ENCODE measurements at places on chromosomes 5 and 9.
A peak's percentile ranks its signal among the peaks of the same experiment; 100 is the strongest.

DNA sequence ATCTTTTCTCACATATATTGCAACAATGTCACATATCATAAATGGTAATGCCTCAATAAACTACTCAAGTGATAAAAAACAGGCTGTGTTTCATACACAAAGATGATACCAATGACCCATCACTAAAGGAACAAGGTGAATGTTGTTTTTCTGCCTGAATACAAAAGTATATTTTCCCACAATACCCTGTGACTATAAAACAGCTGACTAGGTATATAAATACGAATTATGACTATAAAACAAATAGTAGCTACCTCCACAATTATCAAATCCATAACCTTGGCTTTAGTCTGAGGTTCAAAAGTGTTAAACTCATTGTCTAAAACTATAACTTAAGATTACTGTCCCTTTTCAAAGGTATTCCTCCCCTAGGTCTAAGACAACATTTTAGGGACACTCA lies 58.7 kb downstream of the MPDZ start:
- no peak for DNase-seq

GRCh38 chr5:57494104-57495098 lies 11.8 kb upstream of the ACTBL2 start:
- no peak for DNase-seq

DNA sequence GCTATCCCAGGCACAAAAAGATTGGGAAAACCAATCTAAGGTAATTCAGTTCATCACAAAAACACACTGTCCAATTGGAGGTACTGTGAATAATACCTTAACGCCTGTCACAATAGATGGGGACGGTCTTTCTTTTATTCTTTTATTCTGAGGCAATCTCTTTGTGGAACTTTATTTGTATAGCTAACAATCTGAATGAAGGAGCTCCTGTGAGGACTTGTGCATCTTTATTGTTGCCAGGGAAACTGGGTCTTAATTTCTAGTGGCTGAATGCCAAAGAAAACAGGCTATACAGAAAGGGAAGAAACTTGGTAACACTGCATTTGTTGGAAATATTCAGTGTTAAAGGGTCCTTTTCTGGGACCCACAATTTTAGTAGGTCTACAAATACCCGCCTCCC lies 546.9 kb upstream of the C9orf72 start:
- DNase-seq: no peak

DNA sequence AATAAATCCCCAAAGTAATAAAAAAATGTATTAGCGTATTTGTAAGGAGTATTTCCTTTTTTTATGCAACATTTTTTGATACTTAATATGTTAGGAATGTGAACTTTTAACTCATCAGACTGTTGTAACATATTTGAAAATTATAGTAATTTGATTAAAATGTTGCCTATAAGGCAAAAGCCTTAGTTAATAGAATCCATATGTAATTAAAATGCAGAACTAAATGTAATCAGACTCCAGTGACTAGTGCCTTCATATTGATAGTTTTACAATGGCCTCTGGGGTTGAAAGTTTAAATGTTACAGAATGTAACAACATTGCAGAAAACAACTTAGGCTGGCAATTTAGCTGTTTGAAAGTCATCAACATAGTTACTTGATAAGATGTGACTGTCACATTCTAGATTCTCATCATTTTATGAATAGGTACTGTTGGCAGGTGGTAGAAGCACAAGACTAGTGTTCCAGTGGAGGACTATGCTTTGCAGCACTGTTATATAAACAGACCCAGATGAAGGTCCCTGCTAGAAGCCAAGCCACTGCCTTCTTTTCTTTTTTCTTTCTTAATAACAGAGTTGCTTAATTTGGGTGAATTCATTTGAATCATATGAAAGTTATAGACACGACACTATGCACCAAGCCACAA lies 382.9 kb downstream of the CCDC171 start:
- no peak for DNase-seq

DNA sequence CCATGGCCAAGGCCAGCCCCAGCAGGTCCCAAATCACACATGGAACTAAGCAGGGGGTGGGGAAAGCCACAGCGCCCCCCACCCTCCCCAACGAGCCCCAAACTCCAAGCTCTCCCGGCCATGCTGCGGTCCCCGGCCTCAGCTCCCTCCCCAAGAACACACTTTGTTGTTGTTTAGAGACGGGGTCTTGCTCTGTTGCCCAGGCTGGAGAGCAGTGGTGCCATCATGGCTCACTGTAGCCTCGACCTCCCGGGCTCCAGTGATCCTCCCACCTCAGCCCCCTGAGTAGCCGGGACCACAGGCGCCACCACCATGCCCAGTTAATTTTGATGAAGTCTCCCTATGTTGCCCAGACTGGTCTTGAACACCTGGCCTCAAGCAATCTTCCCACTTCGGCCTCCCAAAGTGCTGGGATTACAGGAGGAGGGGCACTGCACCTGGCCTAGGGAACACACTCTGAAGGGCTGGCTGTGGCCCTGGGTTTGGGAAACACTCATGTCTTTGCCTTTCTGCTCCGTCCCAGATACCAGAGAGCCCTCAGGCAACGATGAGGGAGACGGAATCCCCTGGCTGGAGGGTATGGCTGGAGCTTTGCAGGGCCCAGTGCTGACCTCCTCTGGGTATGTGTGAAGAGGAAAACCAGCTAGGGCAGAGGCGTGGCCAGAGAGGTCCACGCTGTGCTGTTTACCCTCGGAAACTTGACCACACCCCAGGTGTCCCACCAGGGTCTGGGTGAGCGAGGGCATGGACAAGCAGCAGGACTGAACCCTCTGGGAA lies 53.2 kb upstream of the UBAC1 start:
- DNase-seq: no peak

DNA sequence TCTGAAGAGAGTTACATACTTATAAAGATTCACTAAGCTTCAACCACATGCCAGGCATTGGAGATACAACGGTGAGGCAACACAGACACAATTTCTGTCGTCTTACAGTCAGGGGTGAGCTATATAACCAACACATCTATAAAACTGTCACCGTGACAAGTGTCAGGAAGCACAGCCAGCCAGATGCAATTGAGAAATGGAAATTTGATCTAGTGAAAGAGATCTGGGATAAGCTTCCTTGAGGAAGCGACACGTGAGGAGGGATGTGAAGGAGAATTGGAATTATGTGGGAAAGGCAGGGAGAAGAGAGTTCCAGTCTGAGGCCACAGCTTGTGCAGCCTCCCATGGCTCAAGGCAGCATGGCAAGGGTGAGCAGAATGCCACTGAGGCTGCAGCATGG lies 50.9 kb upstream of the ZNF354B start:
- DNase-seq: no peak

GRCh38 chr9:16676519-16676918 lies 194.0 kb downstream of the BNC2 start:
- DNase-seq: no peak

DNA sequence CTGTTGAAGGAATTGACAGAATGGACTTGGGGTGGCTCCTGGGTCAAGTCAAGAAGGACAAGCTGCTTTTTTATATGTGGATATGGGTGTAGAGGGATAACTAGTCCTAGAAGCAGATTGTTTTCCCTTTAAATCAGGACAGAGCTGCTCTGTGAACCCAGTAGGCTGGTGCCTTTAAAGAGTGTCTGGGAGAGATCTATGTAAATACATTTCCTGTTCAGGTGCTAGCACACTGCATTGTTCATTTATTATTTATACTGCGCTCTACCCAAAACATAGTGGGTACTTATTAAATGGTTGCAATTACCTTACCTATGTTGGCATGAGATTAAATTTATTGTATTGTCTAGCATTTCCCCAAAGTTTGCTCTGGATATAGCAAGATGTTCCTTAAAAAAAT lies 86.6 kb upstream of the EQTN start:
- DNase-seq: no peak

- DNase-seq: no peak
Observed at GRCh38 chr5:172477466-172477865, 23.1 kb upstream of the SH3PXD2B start.

GRCh38 chr5:100469767-100470166 lies 65.4 kb upstream of the FAM174A start:
- no peak for DNase-seq

DNA sequence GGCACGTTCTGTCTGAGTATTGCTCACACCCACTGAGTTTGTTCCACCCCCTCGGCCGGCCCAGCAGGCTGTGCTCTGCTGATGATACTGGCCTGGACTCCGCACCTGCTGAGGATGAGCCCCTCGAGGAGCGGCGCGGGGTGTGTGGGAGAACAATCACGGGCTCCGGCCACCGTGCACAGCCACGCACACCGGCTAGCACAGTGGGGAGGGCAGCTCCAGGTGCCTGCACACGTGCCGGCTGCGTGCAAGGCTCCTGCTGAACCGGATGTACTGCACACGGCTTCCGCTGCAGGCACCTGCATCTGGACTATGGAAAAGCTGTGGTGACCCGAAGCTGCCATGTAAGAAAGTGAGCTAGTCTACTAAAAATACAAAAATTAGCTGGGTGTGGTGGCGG lies 485.2 kb upstream of the CDH9 start:
- DNase-seq: no peak

DNA sequence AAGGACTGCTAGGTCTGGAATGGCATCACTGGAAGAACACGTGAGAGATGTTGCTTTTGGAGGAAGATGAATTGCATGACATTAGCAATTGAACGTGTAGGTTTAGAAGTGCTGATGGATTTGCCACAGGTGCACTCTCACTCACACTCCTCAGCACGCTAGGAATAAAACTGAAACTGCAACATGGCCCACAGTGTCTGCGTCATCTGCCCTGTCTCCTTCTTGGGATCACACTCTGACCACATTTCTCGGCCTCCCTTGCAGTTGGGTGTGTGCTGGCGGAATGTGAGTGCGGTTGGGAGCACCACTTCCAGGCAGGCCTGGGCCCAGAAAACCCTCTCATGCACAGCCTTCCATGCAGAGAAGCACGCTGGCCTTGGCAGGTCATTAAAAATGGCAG lies 152.8 kb upstream of the LHFPL2 start:
- no peak for DNase-seq

GRCh38 chr5:16791036-16791705 lies 144.9 kb downstream of the MYO10 start:
- no peak for DNase-seq

GRCh38 chr5:136038635-136039034 lies 9.8 kb downstream of the TGFBI start:
- no peak for DNase-seq

- no peak for DNase-seq
Observed at GRCh38 chr5:139593716-139594319, 32.7 kb downstream of the UBE2D2 start.

DNA sequence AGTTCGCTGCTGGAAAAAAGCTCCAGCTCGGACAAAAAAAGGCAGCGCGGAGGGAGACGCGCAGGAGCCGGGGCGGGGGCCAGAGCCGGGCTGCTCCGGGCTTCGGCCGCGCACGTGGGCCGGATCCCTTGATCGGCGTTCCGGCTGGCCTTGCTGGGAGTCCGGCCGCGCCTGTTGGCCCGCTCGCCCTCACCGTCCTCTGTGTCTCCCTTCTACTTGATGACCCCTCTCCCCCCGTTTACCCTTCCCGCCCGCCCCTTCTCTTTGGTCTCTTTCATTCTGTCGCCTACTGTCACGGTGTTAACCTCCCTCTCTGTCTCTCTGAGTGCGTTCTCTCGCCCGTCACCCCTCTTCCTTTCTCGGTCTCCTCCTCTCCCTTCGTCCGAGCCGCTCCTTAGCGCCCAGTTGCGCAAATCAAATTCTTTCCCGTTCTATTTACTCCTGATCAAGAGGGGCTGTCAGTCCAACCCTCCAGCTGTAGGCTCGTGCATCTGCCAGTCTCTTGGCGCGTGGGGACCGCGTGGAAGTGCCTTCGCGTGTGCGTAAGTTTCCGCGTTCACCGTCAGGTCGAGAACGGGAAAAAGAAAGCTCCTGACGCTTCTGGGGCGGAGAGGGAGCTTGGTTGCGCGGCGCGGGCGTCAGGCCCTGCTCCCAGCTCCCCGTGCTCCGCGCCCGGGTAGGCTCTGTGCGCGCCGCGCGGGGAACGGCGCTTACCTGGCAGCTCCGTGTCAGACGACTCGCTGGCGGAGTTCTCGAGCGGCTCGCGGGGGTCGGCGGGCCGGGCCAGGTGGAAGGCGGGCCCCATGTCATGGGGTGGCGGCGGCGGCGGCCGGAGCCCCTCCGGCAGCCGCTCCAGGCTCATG lies 798 bp downstream of the PITX1 start:
- peak; percentile 75 for DNase-seq

DNA sequence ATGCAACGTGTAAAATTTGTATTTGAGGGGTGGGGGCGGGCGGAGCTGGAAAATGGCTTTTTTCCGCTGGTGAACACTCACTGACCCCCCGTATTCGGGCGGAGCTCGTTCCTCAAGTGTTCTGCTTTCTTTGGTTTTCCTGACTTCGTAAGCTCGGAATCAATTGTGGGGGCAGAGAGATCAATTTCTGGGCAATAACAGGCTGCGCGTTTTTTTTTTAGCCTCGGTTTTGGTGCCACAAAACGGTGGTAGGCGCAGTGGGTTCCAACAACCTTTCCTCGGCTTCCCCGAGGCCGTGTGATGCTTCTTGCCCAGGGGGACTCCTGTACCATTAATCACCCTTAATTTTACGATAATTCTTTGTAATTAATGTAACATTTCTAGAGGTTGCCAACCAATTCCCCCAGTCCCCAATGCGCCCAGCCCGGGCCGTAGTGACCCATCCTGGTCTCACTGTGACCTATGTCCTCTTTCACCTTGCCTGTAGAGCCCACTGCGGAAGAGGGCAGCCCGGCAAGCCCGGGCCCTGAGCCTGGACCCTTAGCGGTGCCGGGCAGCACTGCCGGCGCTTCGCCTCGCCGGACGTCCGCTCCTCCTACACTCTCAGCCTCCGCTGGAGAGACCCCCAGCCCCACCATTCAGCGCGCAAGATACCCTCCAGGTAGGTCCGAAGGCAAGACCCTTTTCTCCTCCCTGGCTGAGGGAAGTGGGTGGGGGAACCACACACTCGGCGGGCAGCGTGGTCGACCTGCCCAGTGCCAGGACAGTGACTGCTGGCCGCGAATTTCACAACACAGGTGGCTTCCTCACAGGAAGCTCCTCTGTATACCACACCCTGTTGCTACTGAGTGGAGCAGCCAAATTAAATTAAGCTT lies 3.7 kb downstream of the NR4A3 start:
- peak; percentile 53 for DNase-seq

- no peak for DNase-seq
Observed at GRCh38 chr9:107426126-107426525, 63.4 kb downstream of the KLF4 start.

DNA sequence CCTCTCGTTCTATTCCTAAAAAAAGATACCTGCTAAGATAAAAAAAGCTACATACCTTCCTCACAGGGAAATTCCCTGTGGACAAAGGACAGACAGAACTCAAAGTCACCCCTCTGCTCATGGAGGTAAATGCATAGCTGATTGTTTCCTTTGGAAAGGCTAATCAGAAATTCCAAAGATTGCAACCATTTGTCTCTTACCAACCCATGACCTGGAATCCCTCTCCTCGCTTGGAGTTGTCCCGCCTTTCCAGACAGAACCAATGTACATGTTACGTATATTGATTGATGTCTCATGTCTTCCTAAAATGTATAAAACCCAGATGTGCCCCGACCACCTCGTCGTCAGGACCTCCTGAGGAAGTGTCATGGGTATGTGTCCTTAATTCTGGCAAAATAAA lies 49.2 kb upstream of the LIFR start:
- no peak for DNase-seq

- DNase-seq: no peak
Observed at GRCh38 chr5:56494300-56494731, 261.2 kb upstream of the ANKRD55 start.
